ENCODE measurements at places on chromosomes 1 and 21.

DNA sequence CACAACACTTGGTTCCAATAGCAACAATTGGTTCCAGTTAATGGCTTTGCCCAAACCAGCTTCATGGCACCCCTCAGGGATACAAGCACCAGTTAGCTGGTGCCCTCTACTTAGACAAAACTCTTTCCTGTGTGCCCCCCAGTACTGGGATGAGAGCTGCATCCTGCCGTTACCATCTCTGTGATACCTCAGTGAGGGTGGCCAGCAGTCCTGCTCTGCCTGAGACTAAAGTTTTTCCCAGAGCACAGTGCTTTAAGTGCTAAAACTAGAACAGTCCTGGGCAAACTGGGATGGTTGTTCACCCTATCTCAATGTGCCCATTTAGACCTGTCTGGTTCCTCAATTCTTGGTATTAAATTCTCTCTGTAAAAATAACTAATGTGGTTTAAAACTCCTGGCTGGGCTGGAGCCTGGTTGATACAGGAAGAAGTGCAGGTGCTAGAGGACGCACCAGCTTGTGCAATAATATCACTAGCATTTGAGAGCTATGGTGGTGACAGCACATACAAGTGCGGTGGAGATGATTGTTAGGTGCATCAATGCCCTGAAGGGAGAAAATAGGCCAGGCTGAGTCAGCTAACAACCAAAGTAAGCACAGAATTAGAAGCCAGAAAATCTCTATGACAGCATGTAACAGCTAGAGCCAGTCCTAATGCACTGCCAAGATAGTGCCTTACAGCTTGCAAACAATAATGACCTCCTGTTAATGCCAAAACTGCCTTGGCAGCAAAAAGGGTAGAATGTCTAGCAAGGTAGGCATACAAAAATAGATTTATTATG lies 179.8 kb upstream of the GALNT2 start:
- DNase-seq = no peak

DNA sequence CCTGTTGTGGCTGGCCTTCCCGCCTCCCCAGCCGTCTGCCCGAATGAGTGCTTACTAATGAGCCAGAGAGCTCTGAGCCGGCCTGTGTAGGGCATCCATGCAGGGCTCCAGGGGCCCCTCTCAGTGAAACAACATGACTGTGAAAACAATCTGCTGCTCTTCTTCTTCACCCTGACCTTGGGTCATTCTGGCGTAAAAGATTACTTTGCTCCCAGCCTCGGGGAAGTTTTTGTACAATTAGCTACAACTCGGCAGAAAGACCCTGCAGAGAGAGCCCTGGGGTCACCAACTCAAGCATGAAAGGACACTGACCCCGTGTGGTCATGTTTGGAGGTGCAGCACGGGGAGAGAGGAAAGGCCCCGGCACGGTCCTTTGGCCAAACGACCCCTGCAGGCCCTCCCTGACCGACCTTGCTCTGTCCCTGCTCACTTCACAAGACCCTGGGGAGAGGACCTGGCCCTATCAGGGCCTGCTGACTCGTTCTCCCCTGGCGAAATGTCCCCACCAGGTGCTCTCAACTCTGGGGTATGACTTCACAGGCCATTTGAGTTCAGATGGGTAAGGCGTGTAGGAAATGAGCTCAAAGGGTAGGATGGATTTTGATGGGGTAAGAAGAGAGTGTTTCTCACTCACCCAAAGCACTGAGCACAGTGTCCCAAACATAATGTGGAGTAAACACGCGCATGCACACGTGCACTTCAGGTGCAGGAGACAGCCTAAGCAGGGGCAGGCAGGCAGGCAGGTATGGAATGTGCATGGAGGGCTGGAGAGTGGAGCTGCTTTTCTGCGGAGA lies 22.9 kb upstream of the FAM20B start:
- DNase-seq = peak; percentile 56

DNA sequence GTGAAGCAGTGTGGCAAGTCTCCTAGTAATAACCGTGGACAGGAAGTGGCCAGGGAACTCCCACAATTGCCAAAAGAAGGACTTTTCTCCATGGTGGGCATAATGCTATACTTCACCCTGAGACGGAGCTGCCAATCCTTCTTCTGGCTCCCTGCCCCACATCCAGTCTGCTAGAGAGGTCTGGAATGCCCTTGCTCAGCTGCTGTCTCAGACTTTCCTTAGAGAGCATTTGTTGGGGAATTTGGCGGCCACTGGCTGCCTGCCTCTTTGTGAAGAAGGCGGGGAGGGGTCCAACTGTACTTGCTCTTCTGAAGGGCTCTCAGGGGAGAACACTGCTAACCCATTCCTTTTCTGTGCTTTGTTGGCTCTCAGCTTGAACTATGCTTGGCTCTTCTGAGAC lies 123.7 kb upstream of the EDN2 start:
- DNase-seq = no peak

GRCh38 chr21:39788383-39788782 lies 43.4 kb downstream of the IGSF5 start:
- DNase-seq = no peak

GRCh38 chr1:11272544-11272831 lies 510 bp upstream of the UBIAD1 start:
- DNase-seq = no peak

DNA sequence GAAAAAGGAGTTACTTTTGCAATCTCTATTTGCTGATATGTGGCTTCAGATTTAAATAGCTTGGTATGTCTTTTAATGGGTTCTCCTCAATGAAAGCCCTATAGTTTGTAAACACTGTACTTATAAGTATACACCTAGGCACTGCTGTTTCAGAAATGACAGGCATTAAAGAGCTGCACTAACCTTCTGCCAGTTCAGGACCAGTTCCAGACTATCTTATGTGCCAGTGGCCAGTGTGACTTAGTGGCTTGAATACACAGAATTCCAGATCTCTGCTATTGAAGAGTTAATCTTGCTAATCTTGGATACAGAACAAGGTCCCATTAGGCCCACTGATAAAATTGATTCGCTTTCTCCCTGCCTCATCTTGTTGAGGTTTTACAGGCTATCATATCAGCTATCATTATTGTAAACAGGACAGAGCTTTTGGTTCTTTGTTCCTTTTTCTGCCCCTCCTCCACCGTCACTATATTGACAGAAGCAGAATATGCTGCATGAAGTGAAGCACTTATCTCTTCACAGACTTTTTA lies 337.5 kb downstream of the LRRIQ3 start:
- DNase-seq = no peak

- no peak for DNase-seq
Measured at GRCh38 chr1:148263906-148264255, 111.8 kb upstream of the NBPF11 start.
